G401 (cell line): ENCODE measurements at places on chromosomes 16 and 17. TPM values are rescaled to one million over a fixed set of nuclear protein-coding genes. Genes with fewer than 3 reads are reported as not detected.

Gene PLD2
- total RNA-seq: 20.9 and 28.4 TPM in 2 replicates

Gene ARMC5
- total RNA-seq: 7.6 and 12.2 TPM in 2 replicates

Gene TMIGD1
- total RNA-seq: not detected in 2 replicates

Gene CKLF
- 122 and 134 TPM in 2 replicates for total RNA-seq

Gene MRPS7
- 87.4 and 107 TPM in 2 replicates for total RNA-seq

Gene TNS4
- not detected in 2 replicates for total RNA-seq

Gene TOP2A
- 133 and 277 TPM in 2 replicates for total RNA-seq

Gene ABCA9
- total RNA-seq: not detected in 2 replicates

Gene HS3ST3A1
- 0.18 TPM in 1 of 2 replicates, not detected in the other for total RNA-seq

Gene RAMP2
- total RNA-seq: 0.51 and 1.5 TPM in 2 replicates

Gene CASKIN1
- total RNA-seq: 0.80 and 4.2 TPM in 2 replicates

Gene SCRN2
- total RNA-seq: 68.4 and 72.7 TPM in 2 replicates

Gene IL17C
- total RNA-seq: 0.43 TPM in 1 of 2 replicates, not detected in the other

Gene CRYM
- not detected in 2 replicates for total RNA-seq

Gene SLC7A6OS
- 16.7 and 23.7 TPM in 2 replicates for total RNA-seq

Gene FNDC8
- not detected in 2 replicates for total RNA-seq

Gene MT1G
- total RNA-seq: not detected in 2 replicates

Gene TNFRSF13B
- total RNA-seq: not detected in 2 replicates

Gene TBC1D3
- total RNA-seq: not detected in 2 replicates

Gene KRT31
- not detected in 2 replicates for total RNA-seq

Gene HS3ST2
- total RNA-seq: not detected in 2 replicates

Gene KRTAP9-4
- not detected in 2 replicates for total RNA-seq

Gene CIBAR2
- 0.37 and 0.51 TPM in 2 replicates for total RNA-seq

Gene SLC25A11
- 111 and 132 TPM in 2 replicates for total RNA-seq

Gene CSH2
- not detected in 2 replicates for total RNA-seq

Gene CDR2L
- total RNA-seq: 21.8 and 24.4 TPM in 2 replicates

Gene PDIA2
- not detected in 2 replicates for total RNA-seq

Gene GID4
- total RNA-seq: 6.7 and 10.8 TPM in 2 replicates

Gene SLC52A1
- not detected in 2 replicates for total RNA-seq

Gene OR3A1
- total RNA-seq: not detected in 2 replicates

Gene PDF
- total RNA-seq: 28.3 and 49.1 TPM in 2 replicates

Gene C16orf96
- 0.17 TPM in 1 of 2 replicates, not detected in the other for total RNA-seq

Gene SAP30BP
- 94.1 and 162 TPM in 2 replicates for total RNA-seq

Gene PRM2
- total RNA-seq: not detected in 2 replicates

Gene MRPL10
- total RNA-seq: 75.4 and 95.6 TPM in 2 replicates

Gene PROCA1
- 2.4 and 17.2 TPM in 2 replicates for total RNA-seq

Gene RAB34
- total RNA-seq: 373 TPM in 2 replicates

Gene XAF1
- total RNA-seq: not detected in 2 replicates
